Activated T-helper 9 cell treated with anti-CD3 and anti-CD28 coated beads, Interleukin-2, amount 50 U/mL, for 16 hours (primary cell): ENCODE measurements at places on chromosomes 6 and 20.

DNA sequence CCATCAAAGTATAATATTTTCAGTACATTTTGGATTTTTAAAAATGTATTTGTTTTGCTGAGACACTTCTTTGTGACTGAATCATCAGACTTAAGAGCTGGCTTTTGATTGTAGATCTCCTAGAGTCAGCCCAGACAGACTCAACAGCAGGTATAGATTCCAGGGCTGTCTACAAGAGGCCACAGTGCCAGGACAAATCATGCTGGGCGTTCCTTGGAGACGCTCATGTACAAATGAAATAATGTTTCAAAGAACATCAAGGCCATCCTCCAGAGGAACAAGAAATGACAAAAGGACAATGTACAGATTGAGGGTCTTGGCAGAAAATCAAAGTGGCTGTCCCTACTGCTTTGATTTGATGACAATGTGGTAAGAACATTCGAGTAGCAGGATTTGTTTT, 369.3 kb downstream of the GRIK2 start:
- no peak for DNase-seq

DNA sequence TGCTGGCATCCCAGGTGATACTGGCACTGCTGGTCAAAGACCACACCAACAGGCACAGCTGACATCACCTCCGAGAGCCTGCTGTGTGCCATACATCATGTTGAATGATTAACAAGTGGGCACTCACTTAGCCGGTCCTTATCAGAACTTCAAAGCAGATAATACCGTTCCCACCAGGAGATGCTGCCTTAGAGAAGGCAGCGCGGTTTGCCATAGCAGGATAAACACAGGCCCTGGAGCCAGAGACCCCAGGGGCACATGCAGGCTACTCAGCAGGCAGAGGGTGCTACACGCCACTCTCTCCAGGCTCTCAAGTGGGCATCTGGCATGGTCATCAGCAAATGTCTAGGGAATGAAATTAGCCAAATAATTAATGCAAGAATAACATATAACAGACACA, 86.5 kb upstream of the CST7 start:
- DNase-seq = no peak

DNA sequence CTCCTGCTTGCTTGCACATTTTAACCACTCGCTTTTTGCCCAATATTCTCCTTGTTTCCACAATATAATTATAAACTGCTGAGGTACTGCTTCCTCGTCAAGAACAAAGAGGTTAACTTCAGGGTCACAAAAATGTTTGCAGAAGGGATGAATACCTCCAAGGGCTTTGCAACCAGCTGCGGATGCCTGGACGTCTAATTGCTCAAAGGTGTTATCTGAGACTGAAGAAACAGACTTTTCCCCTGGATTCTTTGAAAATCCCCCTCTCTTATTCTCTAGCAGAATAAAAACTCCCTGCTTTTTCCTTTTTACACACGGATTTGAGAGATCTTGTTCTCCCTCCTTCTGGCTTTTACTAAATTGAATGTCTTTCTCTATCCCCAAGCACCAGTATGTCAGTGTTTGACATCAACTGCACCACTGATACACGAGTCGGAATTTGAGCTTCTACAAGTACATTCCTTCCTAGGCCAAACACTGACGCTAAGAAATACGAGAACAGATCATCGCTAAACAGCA, 336 bp upstream of the SMPDL3A start:
- DNase-seq = no peak

DNA sequence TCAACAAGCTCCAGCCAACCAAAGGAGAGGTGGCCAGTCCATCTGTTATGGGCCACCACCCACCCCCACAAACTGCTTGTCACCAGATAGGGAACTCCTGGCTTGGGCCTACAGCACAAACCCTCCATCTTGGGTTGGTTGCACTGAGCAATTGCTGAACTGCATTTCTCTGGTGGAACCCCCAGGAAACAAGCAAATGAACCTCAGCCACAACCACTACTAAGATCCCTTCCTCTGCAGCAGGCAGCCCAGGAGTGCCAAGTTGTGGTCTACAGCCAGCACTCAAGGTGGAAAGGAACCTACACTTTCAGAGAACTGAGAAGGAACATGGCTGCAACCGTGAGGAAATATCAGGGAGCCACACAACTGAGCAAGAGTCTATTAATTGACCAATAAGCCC, 171.6 kb downstream of the TMEM200A start:
- no peak for DNase-seq

DNA sequence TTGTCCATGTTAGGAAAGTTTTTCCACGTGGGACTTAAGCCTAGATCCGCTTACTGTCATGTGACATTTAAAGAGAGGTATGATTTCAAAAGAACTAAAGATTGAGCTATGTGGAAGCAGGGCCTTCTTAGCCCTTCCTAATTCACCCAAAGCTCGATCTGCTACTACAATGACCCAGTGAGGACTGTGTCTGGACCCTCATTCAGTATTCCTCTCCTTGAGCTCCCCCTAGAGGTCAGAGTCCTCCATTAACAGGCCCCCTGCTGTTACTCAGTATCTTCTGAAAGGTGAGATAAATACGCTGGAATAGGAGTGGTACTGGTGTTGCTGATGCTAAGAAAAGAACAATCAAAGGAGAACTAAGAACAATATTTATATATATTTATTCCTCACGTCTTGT, 414.0 kb downstream of the GJA1 start:
- no peak for DNase-seq
